ENCODE measurements at places on chromosomes 7 and 10.

- DNase-seq, result no peak
Observed at GRCh38 chr7:45691155-45691656, 117.0 kb downstream of the ADCY1 start.

- no peak for DNase-seq
Observed at GRCh38 chr7:72429316-72429715, 17.2 kb upstream of the CALN1 start.

DNA sequence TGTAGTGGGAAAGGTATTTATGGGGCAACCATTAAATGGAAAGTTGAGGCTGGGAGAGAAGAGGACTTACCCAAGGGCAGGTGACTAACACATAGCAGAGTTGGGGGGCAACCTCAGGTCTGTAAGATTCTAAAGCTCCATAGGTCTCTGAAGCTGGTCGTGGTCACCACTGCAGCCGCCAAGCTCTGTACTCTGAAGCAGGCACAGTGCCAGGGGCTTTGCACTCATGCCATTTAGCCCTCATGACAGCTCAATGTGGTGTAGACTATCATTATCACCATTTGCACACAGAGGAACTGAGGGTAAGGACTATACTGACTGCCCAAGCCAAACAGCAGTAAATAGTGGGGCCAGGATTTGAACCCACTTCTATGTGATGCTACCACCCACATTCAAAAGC is 32.5 kb upstream of the TMEM273 start:
- no peak for DNase-seq

GRCh38 chr7:49023345-49024328 is 99.3 kb downstream of the CDC14C start:
- no peak for DNase-seq

DNA sequence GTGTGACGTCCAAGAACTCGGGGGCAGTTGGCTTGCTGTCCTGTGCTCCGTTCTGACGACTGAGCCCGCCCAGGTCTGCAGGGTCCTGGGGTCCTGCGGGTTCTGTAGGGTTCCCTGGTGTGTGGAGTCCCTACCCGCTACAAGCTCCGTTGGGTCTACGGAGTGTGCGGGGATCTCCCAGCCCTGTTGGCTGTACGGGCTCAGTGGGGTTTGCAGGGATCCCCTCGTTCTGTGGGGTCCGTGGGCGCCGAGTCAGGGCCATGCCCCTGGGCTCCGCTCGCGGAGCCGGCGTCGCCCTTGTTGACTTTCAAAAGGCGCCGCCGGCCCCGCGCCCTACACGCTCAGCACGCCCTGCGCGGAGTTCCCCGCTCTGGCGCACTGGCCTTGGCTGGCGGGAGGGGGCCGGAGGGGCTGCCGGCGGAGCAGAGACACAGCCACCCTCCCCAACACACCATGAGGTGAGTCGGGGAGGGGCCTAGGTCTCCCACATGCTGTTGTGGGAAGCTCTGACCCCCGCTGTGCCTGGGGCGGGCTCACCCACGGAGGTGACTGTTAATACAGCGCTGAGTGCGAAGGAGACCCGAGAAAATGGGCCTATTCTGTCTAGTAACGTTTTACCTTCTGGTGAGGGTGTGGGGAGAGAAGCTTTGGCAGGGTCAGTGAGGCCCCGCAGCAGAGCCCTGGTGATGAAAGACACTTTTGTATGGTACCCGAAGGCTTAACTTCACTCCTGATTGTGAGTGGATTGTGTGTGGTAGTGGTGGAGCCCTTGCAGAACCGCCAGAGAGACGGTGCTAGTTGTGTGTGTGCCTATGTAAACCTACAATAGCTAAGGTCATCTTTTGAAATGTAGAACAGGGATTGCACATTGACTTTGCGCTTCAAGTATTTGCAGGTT is 8.1 kb downstream of the TASOR2 start:
- DNase-seq, result peak; percentile 60

GRCh38 chr7:142740786-142741185 is 8.5 kb upstream of the PRSS1 start:
- DNase-seq, result no peak

- DNase-seq, result no peak
Observed at GRCh38 chr10:114349522-114350215, 54.6 kb downstream of the AFAP1L2 start.

DNA sequence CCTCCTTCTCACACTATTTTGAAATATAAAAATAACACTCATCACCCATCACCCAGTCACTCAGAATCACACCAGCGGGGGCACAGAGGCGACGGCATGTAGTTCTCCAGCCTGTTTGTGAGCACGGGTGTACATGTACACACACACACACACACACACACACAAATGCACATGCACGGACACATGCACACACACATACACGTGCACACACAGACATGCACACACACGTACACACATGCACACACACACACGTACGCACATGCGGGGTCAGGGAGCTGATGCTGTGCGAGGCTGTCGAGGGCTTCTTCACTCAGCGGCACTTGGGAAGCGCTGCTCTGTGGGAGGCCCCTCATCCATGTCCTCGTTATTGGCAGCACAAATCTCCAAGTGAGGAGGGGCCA is 178.8 kb downstream of the ELFN1 start:
- no peak for DNase-seq

- DNase-seq, result peak; percentile 89
Observed at GRCh38 chr10:4947635-4948596, 15.3 kb upstream of the AKR1C1 start.

DNA sequence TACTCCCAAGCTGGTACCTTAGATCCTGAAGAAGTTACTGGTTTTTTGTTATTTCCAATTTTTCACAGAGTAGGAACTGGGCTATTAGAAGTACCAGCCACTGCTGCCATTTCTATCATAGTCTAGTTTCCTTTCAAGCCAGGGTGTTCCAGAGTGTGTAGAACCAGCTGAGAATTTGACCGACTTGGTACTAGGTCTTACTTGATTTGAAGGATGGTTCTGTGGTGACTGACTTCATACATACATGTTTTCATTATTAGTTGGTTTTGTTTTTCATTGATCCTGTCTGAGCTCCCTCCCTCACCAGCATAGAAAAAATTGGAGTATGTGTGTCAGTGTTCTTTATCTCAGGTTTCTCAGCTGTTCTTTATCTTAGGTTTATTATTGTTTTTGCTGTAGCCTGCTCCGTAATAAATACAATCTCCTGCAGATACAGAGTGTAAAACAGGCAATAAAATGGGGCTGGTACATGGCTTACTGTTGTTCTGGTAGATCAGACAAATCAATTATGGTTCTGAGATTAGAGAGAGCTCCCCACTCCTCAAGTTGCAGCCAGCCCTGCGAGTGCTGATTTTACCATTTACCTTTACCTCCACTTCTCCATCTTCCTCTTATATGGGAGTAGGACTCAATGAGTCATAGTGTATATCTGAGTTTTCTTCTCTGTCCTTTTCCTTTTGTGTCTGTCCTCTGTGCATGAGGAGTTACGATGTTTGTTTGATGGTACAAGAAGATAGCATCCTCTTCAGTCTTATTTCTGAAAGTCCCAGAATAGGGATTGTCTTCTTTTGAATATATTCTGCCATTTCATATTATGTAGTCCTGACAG is 122.6 kb downstream of the LRRC4 start:
- no peak for DNase-seq

GRCh38 chr7:102107474-102108104 is 179.1 kb upstream of the SH2B2 start:
- DNase-seq, result no peak
